ENCODE measurements at places on chromosomes 1 and 21.

GRCh38 chr21:14591882-14592281 is 45.8 kb upstream of the SAMSN1 start:
- DNase-seq, result no peak

- DNase-seq, result no peak
Observed at GRCh38 chr1:208030288-208031091, 119.6 kb upstream of the CD34 start.

GRCh38 chr1:11536573-11537379 is 57.8 kb downstream of the DISP3 start:
- DNase-seq, result no peak

DNA sequence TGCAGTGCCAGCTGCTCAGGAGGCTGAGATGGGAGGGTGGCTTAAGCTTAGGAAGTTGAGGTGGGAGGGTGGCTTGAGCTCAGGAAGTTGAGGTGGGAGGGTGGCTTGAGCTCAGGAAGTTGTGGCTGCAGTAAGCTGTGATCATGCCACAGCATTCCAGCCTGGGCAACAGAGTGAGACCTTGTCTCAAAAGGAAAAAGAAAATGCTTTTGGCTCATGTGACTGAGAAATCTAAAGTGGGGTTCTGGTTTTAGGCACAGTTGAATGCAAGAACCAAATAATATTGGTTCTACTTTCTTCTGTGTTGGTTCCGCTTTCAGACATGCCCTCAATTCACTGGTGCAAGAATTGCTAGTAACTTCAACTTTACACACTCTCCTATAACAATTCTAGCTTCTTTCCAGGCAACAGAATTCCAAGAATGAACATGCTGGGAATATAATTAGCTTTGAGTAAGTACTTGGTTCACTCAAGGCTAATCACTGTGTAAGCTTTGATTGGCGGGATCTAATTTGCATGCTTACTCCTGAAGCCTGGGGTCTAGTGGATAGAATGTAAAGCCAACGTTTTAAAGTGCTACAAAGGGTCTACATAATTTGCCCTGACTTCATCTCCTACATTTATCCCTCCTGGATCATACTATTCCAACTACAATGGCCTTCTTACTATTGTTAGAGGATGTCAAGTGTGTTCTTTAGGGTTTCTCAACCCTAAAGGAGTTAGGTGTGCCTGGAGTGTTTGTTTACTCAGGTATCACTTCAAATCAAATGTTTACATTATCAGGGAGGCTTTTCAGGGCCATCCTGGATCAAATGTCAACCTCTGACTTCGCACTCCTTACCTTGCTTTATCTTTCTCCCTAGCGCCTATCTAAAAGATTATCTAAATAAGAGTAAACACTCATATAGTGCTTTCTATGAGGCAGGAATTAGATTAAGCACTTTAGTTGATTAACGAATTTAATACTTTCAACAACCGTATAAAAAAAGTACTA is 115.1 kb downstream of the SLC16A1 start:
- DNase-seq, result no peak

GRCh38 chr1:32179193-32179442 is 357 bp upstream of the TXLNA start:
- no peak for DNase-seq

DNA sequence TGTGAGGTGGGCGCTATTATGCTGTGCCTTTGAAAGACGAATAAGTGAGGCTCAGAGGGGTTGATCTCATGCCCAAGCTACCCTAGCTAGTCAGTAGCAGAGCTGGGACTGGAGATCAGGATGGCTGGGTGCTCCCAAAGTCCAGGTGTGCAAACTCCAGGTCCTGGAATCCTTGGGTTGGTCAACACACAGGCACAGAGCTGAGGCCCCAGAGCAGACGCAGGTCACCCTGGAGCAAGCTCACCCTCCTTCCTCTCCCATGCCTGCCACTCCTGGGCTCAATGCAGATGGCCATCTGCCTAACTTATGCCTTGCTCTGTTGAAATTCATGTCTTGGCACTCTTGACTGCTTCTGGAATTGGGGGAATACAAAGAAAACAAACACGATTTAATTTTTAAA is 587.2 kb downstream of the PTPRU start:
- no peak for DNase-seq

DNA sequence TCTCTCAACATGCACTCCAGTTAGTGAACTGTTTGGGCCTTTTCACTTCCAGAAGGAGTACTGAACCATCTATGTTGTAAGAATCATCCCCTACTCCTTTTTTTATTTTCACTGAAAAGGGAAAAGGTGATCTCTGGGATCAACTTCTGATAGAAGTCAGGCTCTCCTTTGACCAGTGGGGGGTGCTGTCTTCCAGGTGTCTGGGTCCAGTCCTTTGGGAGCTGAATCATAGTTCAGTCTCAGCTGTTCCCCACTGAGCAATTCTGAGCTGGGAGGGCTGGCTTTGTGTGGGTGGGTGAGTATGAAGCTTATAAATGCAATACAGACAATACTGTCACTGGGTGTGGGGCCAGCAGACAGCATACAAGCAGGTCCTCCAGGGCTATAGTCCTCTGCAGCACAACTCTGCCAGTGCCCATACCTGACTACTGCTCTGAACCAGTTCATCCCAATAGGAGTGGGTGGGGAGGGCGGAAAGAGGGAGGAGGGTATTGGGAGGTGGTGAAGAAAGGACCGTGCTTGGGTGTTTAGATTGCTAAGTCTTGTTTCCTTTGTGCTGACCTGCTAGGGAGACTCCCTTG is 12.5 kb upstream of the SARS1 start:
- DNase-seq, result no peak

- no peak for DNase-seq
Observed at GRCh38 chr1:17825273-17826164, 70.4 kb downstream of the ACTL8 start.

DNA sequence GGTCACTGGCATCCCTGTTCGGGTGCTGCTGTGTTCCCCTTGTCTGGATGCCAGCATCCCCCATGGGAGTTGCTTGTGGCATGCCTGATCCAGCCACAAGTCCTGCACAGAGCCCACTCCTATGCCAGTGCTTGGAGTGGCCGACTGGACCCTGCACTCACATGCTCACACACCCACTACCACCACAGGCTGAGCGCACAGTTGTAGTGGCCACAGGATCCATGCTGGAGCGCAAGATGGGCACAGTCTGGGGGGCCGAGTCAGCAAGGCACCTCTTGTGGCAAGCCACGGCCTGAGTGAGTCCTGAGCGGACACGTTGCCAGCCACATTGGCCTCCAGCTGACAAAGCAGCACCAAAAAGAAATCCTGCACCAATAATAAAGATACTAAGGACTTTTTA is 661.6 kb upstream of the TMPRSS15 start:
- DNase-seq, result no peak

DNA sequence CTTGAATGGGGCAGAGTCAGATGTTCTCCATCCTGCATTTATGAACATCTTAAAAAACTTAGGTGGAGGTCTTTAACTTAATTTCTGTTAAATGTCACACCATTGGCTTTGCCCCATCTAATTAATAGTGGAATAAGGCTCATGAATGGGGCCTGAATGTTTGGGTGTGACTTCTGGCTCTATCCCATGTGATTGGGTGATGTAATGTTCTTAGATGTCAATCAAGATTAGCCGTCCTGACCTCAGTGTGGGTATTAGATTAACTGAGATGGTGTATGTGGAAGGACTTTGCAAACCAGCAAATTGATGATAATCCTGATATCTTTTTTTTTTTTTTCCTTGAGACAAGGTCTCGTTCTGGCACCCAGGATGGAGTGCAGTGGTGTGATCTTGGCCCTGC is 38.1 kb downstream of the C1orf21 start:
- DNase-seq, result no peak

DNA sequence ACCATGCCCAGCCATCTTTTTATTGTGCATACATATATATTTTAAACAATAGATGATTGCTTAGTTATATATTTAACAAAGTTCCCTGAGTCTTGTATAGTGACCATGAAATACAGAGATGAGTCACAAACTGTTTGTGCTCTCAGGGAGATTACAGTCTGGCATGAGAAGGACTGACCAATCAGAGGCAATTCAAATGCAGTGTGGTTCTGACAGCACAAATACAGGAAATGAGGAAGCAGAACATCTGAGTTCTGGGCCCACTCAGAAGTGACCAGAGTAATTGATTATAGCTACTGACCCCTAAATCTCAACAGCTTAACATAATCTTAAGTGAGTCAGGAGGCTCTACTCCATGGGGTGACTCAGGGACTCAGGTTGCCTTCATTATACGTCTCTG is 534.5 kb downstream of the OMA1 start:
- DNase-seq, result no peak

DNA sequence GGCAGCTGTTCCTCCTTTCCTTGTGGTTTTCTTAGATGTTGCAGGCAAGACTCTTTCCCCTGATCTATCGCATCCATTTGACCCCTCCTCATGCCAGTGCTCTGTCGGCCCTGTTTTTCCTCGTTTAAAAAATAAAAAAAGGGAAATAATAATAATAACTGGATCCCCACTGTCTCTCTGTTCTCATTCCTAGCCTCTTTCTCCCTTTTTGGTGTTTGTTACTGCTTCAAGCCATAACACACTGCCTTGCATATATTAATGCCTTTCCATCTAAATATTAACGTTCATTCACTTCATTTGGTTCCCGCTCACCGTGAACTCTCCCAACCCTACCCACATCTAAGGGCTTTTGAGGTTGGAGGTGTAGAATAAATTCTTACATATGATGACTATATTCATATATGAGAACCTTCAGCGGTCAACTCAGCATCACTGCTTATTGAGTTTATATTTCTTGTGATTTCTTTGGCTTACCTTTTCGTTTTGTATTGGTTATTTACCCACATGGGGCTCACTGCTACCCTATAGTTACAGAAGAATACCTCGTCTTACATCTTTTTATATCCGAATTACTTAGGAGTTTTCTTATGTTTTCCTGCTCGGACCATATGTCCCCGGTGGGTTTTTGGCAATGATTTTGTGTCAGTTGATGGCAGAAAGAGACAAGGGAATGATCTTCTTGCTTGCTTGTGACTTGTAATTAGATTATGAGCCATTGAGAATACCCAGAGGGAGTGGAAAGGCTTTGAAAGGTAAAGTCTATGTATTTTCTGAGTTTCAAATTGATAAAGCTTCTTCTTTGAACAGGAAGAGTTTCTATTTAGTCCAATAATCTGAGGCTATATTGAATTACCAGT is 805 bp downstream of the ATG4C start:
- DNase-seq, result no peak
